ENCODE measurements at places on chromosomes 11 and 22. TPM values are rescaled to one million over a fixed set of nuclear protein-coding genes. Genes with fewer than 3 reads are reported as not detected.
A peak's percentile ranks its signal among the peaks of the same experiment; 100 is the strongest.

NAGA gene
- polyA plus RNA-seq: 18.0 TPM

POU2AF3 gene
- polyA plus RNA-seq: not detected

DDI1 gene
- not detected for polyA plus RNA-seq

MPZL2 gene
- polyA plus RNA-seq: 0.64 TPM

SMIM35 gene
- polyA plus RNA-seq: 0.76 TPM

OR52E4 gene
- polyA plus RNA-seq: not detected

LDHAL6A gene
- not detected for polyA plus RNA-seq

SCGB1C1 gene
- not detected for polyA plus RNA-seq

IFT27 gene
- 11.1 TPM for polyA plus RNA-seq

OR10AG1 gene
- polyA plus RNA-seq: not detected

PATE4 gene
- not detected for polyA plus RNA-seq

KRTAP5-7 gene
- not detected for polyA plus RNA-seq

- no peak overlapping the region for H3K27ac ChIP-seq
- peaks cover 29% of the 10 kb centered on the region for H3K4me1 ChIP-seq
- no peaks in the 10 kb centered on the region for H3K27me3 ChIP-seq
- DNase-seq: no peak
- no peak overlapping the region for H3K4me3 ChIP-seq
These were observed 22.5 kb upstream of the WNT11 start for GRCh38 chr11:76228875-76229149.

- no peaks in the 10 kb centered on the region for H3K36me3 ChIP-seq
- no peak for DNase-seq
- no peaks in the 10 kb centered on the region for H3K4me1 ChIP-seq
- no peak overlapping the region for H3K27ac ChIP-seq
- no peak overlapping the region for H3K4me3 ChIP-seq
These were observed 13.1 kb upstream of the RPL3 start for GRCh38 chr22:39332441-39333064.

DNA sequence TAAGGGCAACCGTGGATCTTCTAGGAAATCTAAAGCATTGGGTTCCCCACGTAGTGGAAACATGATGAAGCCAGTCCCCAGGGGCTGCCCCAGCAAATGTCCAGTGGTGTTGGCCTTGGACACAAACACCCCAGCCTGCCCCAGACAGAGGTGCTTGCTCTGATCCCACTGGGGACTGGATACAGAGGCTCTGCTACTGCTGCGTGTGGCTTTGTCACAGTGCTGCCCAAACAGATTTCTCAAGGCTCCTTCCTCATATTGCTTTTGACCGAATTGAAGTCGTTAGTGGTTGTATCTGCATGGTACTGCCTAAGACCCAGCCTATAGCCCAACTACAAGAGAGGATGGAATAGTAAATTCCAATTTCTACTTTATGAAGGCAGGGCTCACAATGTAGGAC, 40.1 kb upstream of the CD44 start:
- H3K36me3 ChIP-seq: no peaks in the 10 kb centered on the region
- H3K4me3 ChIP-seq: no peak overlapping the region
- no peak overlapping the region for H3K27ac ChIP-seq
- no peaks in the 10 kb centered on the region for H3K4me1 ChIP-seq
- DNase-seq: no peak

DNA sequence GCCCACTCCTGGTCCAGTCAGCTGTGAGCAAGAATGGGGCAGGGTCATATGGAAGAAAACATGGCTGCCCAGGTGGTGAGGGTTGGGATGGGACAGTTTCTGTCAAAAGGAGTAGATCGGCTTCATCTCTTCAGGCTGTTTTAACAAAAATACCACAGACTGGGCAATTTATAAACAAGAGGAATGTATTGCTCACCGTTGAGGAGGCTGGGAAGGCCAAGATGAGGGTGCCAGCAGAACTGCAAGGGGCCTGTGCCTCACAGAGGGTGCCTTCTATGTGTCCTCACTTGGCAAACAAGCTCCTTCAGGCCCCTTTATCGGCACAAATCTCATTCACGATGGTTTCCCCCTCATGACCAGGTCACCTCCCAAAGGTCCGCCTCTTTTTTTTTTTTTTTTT, 18.1 kb upstream of the RELT start:
- no peaks in the 10 kb centered on the region for H3K36me3 ChIP-seq
- no peak overlapping the region for H3K4me3 ChIP-seq
- no peaks in the 10 kb centered on the region for H3K4me1 ChIP-seq
- DNase-seq: no peak
- H3K27me3 ChIP-seq: no peaks in the 10 kb centered on the region

DNA sequence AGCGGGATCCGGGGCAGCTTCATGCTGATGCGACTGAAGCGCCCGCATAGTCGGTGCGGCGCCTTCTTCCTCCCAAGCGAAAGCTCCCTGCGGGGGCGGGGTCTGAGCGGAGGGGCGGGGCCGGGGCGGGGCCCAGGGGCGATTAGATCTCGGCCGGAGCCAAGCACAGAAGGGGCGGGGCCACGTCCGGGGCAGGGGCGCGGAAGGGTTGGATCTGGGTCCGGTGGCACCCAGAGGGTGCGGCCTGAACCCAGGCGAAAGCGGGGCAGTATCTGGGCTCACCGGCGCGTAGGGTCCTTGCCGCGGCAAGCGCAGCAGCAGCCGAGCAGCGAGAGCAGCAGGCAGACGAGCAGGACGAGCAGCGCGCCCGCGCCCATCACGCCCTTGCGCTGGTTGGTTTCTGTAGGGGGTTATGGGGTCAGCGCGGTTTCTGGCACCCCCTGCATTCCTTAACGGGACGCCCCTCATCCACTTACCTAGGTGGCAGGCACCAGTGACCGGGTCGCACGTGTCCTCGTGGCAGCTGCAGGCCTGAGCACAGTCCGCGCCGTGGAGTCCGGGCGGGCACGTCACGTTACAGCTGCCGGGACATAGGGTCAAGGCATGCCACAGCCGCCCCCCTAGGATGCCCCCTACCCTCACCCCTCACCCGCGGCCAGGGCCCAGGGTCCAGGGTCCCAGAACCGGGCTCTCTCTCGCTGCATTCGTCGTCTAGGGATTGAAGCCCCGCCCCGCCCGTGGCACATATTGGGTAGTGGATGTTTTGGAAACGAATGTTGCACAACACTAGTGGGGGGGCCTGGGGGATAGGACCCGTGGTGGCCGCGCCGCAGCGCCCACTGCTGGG, 8.1 kb downstream of the SCARF2 start:
- peak overlapping the region; percentile 65 for H3K4me3 ChIP-seq
- H3K27me3 ChIP-seq: peaks cover 11% of the 10 kb centered on the region

GRCh38 chr22:45064313-45065278, 54.8 kb upstream of the PHF21B start:
- H3K4me3 ChIP-seq: no peak overlapping the region
- no peaks in the 10 kb centered on the region for H3K4me1 ChIP-seq
- DNase-seq: no peak
- no peak overlapping the region for H3K27ac ChIP-seq
- H3K27me3 ChIP-seq: peaks cover 3% of the 10 kb centered on the region
- no peaks in the 10 kb centered on the region for H3K36me3 ChIP-seq

- H3K27me3 ChIP-seq: no peaks in the 10 kb centered on the region
- DNase-seq: no peak
- no peak overlapping the region for H3K27ac ChIP-seq
- no peaks in the 10 kb centered on the region for H3K4me1 ChIP-seq
These were observed 7.4 kb downstream of the DUSP8 start for GRCh38 chr11:1564535-1565172.

DNA sequence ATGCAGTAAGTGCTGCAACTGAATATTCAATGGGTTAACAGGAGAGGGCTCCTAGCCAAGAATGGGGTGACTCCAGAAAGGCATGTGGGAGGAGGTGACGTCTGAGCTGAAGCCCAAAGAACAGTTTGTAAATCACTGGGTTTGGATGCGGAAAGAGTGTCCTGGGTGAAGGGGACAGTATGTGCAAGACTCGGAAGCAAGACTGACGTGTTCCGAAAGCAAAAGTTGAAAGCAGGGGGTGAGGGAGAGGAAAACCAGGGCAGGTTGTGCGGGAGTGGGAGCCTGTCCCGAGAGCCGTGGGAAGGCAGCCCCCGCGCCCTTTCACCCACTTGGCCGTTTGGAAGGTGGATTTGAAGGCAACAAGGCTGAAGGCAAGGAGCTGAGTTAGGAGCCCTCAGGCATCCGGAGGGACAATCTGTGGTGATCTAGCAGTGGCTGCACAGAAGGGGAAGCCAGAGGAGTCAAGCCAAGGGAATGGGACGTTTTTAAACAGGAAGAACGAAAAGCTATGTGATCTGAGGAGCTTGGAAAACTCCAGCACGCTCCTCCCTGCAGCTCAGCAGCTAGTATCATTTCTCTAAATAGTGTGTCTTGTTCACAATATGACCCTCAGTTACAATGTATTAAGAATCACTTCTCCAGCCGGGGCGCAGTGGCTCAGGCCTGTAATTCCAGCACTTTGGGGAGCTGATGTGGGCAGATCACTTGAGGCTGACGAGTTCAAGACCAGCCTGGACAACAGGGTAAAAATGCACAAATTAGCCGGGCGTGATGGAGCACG, 7.7 kb downstream of the SLC25A18 start:
- no peak overlapping the region for H3K27ac ChIP-seq
- no peaks in the 10 kb centered on the region for H3K4me1 ChIP-seq
- no peak overlapping the region for H3K4me3 ChIP-seq
- H3K27me3 ChIP-seq: no peaks in the 10 kb centered on the region
- no peak for DNase-seq

- DNase-seq: no peak
- H3K4me1 ChIP-seq: peaks cover 7% of the 10 kb centered on the region
- H3K27me3 ChIP-seq: no peaks in the 10 kb centered on the region
- H3K4me3 ChIP-seq: no peak overlapping the region
- no peaks in the 10 kb centered on the region for H3K36me3 ChIP-seq
- no peak overlapping the region for H3K27ac ChIP-seq
These were observed 10.5 kb upstream of the TSPAN18 start for GRCh38 chr11:44716256-44716655.

DNA sequence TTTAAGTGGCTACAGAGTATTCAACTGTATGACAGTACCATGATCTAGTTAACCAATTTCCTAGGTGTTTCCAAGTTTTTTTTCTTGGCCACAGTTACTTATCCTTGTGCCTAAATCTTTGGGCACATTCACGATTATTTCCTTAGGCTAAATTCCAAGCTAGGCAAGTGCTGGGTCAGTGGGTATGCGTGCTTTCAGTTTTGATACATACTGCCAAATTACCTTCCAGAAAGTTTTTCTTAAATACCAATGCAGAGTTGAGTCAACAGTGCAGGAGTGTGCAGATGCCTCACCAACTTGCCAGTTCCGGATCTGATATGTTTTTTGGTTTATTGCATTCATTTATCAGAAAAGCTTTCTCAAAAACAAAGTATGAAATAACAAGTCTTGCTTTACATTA, 67.9 kb upstream of the OR4B1 start:
- H3K36me3 ChIP-seq: peaks cover 37% of the 10 kb centered on the region
- peaks cover 6% of the 10 kb centered on the region for H3K4me1 ChIP-seq
- H3K4me3 ChIP-seq: no peak overlapping the region
- no peaks in the 10 kb centered on the region for H3K27me3 ChIP-seq

DNA sequence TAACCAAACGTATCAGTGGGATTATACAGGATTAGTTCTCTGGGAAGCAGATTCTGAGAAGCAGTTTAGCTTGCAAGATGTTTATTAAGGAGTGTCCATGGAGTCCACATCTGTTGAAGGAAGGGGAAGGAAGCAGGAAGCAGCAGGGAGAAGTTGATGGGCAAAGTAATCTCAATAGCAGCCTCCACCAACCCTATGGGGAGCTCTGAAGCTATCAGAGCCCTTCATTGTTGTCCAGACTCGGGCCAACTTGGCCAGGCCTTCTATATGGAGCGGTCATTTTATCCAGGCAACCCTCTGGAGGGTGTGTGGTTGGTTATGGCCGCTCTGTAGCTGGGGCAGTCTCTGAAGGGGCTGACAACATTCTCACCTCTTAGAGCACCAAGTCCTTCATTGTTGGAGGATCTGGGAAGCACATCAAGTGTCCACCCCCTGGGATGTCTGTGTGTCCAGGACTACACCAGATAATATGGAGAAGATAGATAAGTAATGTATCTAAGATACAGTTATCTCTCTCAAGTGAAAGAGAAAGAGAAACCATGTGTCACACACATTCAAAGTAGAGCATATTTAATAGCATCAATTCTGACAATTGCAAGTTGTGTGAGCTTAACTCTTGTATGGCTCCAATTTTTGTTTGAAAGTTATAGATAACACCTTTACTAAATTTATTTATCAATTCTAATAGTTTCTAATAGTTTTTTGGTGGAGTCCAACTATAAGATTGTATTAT, 101.7 kb upstream of the TRIM77 start:
- no peak overlapping the region for H3K4me3 ChIP-seq
- H3K4me1 ChIP-seq: no peaks in the 10 kb centered on the region
- no peaks in the 10 kb centered on the region for H3K27me3 ChIP-seq
- H3K27ac ChIP-seq: no peak overlapping the region

DNA sequence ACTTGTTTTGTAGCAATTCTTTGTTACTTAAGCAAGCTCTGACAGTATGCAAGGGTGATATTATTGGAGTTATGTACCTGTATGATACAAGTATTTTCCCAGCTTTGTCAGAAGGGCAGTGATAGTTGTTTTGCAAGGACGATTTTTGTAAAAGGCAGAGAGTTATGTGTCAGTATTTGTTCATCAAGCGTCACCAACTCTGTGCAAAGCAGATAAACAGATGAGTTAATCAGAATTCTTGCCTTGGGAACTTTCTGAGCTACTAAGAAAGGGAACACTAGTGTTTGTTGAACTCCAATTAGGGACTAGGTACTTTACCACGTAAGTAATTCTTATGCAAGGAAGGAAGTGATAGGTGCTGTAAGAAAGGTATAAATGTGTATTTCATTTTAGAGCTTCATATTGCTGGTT, 1.4 kb downstream of the USP47 start:
- DNase-seq: peak; percentile 61
- no peaks in the 10 kb centered on the region for H3K36me3 ChIP-seq
- no peaks in the 10 kb centered on the region for H3K27me3 ChIP-seq
- H3K4me1 ChIP-seq: peaks cover 53% of the 10 kb centered on the region
- peak overlapping the region; percentile 27 for H3K4me3 ChIP-seq

DNA sequence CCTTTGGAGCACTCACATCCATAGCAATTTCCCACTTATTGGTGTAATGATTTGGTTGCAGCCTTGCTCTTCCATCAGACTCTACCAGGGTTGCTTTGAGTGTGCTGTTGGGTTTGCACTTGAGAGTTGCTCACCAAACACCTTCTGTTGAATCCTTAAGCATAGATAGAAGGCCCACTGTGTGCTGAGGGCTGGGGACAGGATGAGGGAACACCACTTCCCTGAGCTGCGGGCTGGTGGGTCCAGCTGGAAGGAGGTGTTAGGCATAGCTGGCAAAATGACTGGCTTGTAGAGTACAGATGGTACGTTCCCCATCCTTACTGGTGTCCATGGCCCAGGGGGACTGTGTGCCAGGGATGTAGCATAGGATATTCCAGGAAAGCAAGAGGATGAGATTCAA, 3.9 kb downstream of the PRDM11 start:
- peaks cover 21% of the 10 kb centered on the region for H3K4me1 ChIP-seq
- peaks cover 5% of the 10 kb centered on the region for H3K27me3 ChIP-seq
- H3K4me3 ChIP-seq: no peak overlapping the region
- no peak overlapping the region for H3K27ac ChIP-seq
- H3K36me3 ChIP-seq: no peaks in the 10 kb centered on the region
- DNase-seq: no peak

DNA sequence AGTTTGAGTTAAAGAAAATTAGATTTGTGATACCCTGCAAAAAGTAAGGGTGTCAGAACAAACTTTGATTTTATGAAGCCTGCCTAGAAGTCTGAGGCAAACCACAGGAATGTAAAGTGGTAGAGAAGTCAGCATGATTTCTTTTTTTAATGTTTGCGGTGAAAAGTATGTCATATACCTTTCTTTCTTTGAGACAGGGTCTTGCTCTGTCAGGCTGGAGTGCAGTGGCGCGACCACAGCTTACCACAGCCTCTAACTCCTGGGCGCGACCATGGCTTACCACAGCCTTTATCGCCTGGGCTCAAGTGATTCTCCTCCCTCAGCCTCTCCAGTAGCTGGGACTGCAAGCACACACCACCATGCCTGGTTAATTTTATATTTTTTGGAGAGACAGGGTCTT, 4.7 kb downstream of the API5 start:
- H3K4me1 ChIP-seq: peaks cover 44% of the 10 kb centered on the region
- no peak overlapping the region for H3K4me3 ChIP-seq
- no peak overlapping the region for H3K27ac ChIP-seq
- H3K36me3 ChIP-seq: peaks cover 17% of the 10 kb centered on the region
- DNase-seq: no peak
- H3K27me3 ChIP-seq: no peaks in the 10 kb centered on the region
